ENCODE measurements at places on chromosomes 2 and 18. TPM values are rescaled to one million over a fixed set of nuclear protein-coding genes. Genes with fewer than 3 reads are reported as not detected.

DNA sequence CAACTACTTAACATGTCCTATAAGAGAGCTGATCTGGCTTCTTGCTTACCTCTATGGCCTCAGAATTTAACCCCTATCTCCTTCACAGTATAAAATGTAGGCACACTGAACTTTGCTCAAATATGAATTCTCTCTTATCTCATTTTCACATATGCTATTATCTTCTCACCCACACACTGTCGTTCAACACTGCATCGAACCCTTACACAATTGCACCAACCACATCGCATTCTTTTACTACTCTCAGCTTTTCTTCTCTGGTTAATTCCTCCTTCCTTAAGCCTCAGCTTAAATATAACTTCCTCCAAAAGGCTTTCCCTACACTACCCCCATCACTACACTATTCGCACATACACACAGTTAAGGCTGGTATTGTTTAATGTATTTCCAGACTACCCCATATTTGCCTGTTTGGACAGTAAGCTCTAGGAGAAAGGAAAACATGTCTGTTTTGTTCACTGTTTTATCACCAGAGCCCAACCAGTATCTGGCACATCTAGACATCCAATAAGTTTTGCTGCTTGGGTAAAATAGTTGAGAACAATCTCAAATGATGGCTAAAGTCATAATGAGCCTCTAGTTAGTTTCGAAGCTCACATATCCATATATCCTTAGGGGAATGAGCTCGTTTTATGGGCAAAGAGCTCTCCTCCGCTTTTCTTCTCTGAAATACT lies 47.7 kb downstream of the HIBCH start:
- no peak for DNase-seq
- H3K36me3 ChIP-seq = no peaks in the 10 kb centered on the region
- H3K27ac ChIP-seq = no peak overlapping the region
- H3K4me3 ChIP-seq = no peak overlapping the region
- no peaks in the 10 kb centered on the region for H3K27me3 ChIP-seq
- H3K4me1 ChIP-seq = no peaks in the 10 kb centered on the region

DNA sequence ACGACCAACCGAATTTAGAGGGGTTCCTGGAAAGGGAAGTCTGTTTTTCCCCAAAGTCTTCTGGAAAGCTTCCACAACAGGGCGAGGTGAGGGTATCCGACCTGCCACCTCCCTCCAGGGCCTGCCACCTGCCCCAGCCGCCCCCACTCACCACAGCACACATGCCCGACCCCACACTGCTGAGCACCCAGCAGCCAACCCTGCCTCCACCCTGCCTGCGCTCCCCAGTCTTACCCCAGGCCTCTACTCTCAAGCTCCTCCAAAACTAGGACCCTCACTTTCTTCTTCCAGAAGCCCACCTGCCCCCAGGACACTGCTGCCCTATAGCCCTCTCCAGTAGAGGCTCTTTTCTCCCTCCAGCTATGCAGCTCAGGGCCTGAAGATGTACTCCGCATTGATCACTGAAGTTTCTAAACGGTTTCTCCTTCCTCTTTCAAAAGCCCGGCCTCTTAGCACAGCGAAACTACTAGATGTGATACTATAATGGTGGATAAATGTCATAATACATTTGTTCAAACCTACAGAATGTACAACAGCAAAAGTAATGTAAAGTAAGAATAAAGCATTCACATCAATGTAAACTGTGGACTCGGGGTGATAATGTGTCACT lies 128.8 kb upstream of the SLC1A4 start:
- H3K36me3 ChIP-seq = no peaks in the 10 kb centered on the region
- DNase-seq = peak; percentile 12
- H3K27me3 ChIP-seq = no peaks in the 10 kb centered on the region
- H3K27ac ChIP-seq = peak overlapping the region; percentile 96

DNA sequence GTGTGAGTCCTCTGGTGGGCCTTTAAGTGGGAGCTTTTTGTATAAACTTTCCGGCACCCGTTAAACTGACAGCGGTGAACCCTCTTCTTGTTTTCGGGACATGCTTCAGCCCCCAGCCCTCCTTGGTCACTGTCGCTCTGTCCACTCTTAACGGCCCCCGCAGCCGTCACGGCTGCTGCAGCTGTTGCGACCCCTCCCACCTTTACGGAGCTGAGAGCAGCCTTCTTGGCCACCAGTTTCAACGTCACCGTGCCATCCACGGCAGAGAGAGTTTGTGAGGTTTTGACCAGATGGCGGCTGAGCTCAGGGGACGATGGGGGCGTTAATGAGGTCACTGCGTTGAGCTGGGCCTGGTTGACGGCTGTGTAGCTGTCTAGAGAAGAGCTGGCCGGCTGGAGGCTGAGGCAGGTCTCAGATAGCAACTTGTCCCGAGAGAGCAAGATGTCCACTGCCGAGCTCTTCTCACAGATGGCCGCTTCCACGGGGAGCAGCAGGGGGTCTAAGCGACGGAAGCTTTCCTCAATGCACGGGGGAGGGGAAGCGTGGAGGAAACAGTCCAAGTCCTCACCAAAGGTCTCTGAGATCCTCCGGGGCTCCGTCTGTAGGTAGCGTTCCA lies 41.9 kb downstream of the KLF7 start:
- H3K4me3 ChIP-seq = no peak overlapping the region
- H3K4me1 ChIP-seq = peaks cover 62% of the 10 kb centered on the region
- peak; percentile 20 for DNase-seq
- H3K27ac ChIP-seq = no peak overlapping the region
- no peaks in the 10 kb centered on the region for H3K27me3 ChIP-seq

DNA sequence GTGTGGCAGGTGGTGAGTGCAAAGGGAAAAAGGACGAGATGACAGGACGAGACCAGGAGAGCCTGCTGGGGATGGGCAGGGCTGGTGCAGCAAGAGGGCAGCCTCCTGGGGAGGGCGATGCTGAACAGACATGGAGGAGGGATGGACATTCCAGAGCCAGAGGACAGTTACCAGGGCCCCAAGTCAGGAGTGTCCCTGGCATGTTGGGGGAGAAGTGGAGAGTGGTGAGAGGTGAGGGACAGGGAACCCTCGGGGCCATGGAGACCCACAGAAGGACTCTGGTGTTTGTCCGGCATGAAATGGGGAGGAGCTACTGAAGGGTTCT lies 19.0 kb downstream of the MTERF4 start:
- H3K27me3 ChIP-seq = no peaks in the 10 kb centered on the region
- H3K27ac ChIP-seq = no peak overlapping the region
- no peak overlapping the region for H3K4me3 ChIP-seq
- no peak for DNase-seq

The LINC00305 gene
- total RNA-seq = not detected

GRCh38 chr2:28643911-28644334 lies 107.7 kb upstream of the PPP1CB start:
- no peak overlapping the region for H3K4me3 ChIP-seq
- H3K4me1 ChIP-seq = no peaks in the 10 kb centered on the region
- H3K36me3 ChIP-seq = no peaks in the 10 kb centered on the region
- H3K27me3 ChIP-seq = no peaks in the 10 kb centered on the region

DNA sequence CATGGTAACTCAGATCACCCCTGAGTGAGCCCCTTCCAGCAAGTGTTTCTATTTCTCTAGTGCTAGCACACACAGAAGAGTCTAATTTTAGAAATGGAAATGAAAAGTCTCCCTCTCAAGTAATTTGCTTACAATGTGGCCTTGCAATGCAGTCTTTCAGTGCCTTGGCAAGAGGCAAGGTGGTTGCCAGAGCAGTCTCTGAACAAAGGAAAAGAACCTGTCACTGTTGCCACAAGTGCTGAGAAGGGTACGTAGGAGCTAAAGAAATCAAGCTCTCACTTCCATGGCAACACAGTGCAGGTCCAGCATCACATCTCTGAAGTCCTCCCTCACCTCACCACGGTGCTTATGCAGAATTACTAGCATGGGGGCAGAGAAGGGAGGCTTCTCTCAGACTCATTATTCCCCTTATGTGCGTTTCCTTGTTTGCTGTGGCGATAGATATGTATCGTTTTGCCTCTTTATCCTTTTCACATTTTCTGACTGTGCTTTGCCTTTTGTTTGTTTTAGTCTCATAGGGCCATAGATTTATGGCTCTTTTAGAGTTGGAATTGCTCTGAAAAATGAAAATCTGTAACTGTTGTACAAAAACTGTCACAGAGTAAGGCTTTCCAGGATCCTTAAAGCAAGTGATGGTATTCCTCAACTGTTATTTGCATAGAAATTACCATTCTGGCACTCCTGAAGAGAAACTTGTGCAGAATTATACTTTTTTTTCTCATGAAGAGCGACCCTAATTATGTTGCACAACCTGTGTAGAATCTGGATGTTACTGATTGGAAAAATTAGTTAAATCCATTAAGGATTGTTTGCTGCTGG lies 164.8 kb downstream of the CCDC85A start:
- H3K4me3 ChIP-seq = no peak overlapping the region
- H3K36me3 ChIP-seq = no peaks in the 10 kb centered on the region
- no peak for DNase-seq
- H3K4me1 ChIP-seq = peaks cover 13% of the 10 kb centered on the region
- H3K27ac ChIP-seq = no peak overlapping the region

DNA sequence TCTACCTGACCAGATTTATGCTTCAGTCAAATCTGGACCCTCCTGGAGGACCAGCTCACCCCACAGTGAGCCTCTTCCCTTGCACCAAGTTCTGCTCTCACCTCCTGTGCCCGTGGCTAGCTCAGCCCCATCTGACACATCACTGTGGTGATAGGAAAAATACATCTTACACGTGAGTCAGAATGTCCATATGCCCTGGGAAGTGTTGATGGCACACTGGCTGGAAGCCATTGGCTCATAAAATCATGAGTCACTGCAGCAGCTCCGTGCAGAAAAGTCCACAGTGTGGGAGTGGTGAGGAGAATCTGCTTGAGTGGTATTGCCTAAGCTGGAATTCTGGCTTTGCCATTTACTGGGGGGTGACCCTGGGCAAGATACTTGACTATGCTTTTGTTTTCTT lies 42.6 kb upstream of the RAPGEF4 start:
- peaks cover 13% of the 10 kb centered on the region for H3K4me1 ChIP-seq
- H3K36me3 ChIP-seq = no peaks in the 10 kb centered on the region
- H3K27me3 ChIP-seq = no peaks in the 10 kb centered on the region
- no peak overlapping the region for H3K27ac ChIP-seq
- DNase-seq = peak; percentile 48
- H3K4me3 ChIP-seq = no peak overlapping the region

GRCh38 chr2:237194081-237194480 lies 108.4 kb downstream of the COPS8 start:
- no peaks in the 10 kb centered on the region for H3K36me3 ChIP-seq
- no peak overlapping the region for H3K4me3 ChIP-seq
- H3K27ac ChIP-seq = no peak overlapping the region
- no peaks in the 10 kb centered on the region for H3K4me1 ChIP-seq

The NOL4 gene
- total RNA-seq = 0.40 TPM

- no peak overlapping the region for H3K4me3 ChIP-seq
- no peak overlapping the region for H3K27ac ChIP-seq
- H3K27me3 ChIP-seq = no peaks in the 10 kb centered on the region
- DNase-seq = peak; percentile 54
- H3K36me3 ChIP-seq = no peaks in the 10 kb centered on the region
Observed at GRCh38 chr2:201882353-201883090, 76.2 kb downstream of the CDK15 start.

- no peak overlapping the region for H3K4me3 ChIP-seq
- H3K27me3 ChIP-seq = peaks cover 7% of the 10 kb centered on the region
- H3K4me1 ChIP-seq = no peaks in the 10 kb centered on the region
- no peaks in the 10 kb centered on the region for H3K36me3 ChIP-seq
- no peak overlapping the region for H3K27ac ChIP-seq
- no peak for DNase-seq
Observed at GRCh38 chr2:110837446-110838409, 105.4 kb downstream of the ACOXL start.

DNA sequence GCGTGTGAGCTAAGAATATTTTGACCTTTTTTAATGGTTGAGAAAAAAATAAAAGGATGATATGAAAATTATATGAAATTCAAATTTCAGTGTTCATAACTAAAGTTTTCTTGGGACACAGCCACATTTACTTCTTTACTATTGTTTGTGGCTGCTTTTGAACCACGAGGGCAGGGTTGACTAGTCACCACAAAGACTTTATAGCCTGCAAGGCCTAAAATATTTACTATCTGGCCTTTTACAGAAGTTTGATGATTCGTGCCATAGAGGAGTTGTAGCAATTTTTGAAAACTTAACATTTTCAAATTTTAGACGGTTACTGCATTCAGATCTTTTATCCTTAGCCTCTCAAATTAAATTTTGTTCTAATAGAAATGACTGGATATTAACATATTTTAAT lies 69.9 kb downstream of the LIMS1 start:
- H3K4me1 ChIP-seq = peaks cover 28% of the 10 kb centered on the region
- H3K27me3 ChIP-seq = no peaks in the 10 kb centered on the region
- DNase-seq = no peak
- H3K27ac ChIP-seq = no peak overlapping the region
- H3K36me3 ChIP-seq = peaks cover 5% of the 10 kb centered on the region
- no peak overlapping the region for H3K4me3 ChIP-seq

- H3K4me1 ChIP-seq = no peaks in the 10 kb centered on the region
- no peak for DNase-seq
- no peaks in the 10 kb centered on the region for H3K27me3 ChIP-seq
- H3K27ac ChIP-seq = no peak overlapping the region
Observed at GRCh38 chr2:169961911-169962310, 134.7 kb downstream of the UBR3 start.

DNA sequence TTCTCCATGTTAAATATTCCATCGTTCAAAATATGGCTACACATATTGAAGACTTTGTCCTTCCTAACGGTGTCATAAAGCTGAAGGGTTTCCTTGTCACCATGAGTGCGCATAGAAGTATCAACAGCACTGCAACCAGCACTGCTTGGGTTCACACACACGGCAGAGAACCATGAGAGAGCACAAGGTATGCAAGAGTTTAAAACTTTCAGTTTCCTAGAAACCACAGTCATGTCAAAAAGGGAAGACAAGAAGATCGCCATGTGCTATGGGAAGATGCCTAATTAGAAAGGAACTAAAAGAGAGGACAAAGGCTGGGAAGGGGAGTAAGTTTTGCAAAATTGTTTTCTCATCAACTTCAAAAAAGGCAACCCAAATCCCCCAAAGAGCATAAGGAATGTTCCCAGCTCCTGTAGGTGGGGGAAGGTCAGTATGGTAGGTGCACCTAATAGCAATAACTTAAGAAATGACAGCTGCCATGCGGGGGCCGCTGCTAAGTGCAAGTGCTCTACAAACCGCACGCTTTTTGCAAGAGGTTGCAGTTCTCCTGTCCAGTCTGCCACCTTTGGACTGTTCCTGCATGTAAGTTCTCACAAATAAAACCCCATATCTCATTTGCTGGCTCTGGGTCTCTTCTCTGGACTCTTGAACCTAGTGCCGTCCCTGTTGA lies 136.8 kb downstream of the TMEM163 start:
- H3K27me3 ChIP-seq = no peaks in the 10 kb centered on the region
- H3K36me3 ChIP-seq = no peaks in the 10 kb centered on the region
- no peaks in the 10 kb centered on the region for H3K4me1 ChIP-seq
- DNase-seq = no peak

DNA sequence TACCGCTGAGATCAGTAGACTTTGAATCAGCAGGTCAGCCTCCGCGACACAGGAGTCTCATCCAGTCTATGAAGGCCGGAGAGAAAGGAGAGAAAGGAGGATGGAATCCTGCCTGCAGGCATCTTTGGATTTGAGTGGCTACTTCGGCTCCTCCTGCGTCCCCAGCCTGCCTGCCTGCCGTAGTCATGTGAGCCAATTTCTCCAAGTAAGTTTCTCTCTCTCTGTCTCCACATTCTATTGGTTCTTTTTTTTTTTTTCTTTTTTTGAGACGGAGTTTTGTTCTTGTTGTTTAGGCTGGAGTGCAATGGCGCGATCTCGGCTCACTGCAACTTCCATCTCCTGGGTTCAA lies 16.7 kb downstream of the PDCD1 start:
- H3K36me3 ChIP-seq = no peaks in the 10 kb centered on the region
- peak overlapping the region; percentile 3 for H3K27ac ChIP-seq
- no peaks in the 10 kb centered on the region for H3K27me3 ChIP-seq
- H3K4me3 ChIP-seq = no peak overlapping the region

Data from heart right ventricle (tissue), 16 donors.